ENCODE measurements at places on chromosomes 16 and 17.

GRCh38 chr17:59620518-59621259 lies 994 bp downstream of the CLTC start:
- no peak for DNase-seq

DNA sequence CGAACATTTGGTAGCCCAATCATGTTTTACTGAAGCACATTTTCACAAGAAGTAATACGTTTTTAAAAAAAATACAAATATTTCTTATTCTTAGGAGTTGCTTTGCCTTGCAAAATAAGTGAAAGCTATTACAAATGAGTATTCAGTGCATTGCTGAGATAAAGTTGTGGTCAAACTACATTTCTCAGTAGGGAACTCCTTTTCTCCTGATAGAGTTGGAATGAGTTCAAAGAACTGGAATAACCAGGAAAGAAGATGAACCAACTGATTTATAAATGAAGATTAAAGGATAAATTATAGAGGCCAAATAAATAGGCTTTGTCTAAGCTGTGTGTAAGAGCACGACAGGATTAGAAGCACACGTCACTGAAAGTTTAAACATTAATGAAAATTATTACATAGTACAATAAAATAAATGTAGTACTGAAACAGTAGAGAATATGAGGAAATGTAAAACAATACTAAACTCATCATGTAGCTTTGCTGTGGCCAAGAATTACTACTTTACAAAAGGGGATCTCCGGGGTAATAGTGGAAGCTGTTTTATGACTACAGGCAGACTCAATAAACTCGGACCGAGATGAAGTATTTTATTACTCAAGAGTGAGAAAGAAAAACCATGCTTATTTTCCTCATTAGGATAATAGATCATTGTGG lies 73.6 kb downstream of the KCNJ2 start:
- no peak for DNase-seq

GRCh38 chr16:80198311-80199299 lies 342.2 kb upstream of the DYNLRB2 start:
- no peak for DNase-seq

DNA sequence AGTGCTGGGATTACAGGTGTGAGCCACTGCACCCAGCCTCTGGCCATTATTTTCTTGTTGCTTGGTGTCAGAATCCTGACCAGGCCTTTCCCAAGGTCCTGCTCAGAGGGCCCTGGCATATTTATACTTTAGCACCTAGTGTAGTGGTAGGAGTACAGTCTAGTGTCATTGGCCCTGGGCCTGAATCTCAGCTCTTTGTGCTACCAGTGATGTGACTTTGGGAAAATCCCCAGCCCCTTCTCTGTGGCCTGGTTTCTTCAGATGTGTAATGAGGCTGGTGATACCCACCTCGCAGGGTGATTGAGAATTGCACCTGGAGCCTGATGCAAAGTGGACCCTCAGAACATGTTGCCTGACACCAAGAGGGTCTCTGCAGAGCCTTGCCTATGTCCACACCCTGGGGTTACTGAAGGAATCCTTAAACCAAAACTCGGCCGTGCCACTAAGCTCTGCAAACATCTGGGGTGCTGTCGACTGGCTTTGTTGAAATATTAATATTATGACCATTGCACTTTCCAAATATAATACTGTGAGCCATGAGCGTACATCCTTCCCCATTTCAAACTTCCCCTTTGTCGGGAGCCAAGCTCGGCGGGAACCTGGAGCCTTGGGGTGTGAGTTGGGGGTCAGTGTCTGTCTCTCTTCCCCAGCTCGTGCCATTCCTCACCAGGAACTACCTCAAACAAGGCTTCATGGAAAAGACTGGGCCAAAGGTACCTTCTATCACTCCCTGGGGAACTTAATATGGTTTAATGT lies 18.0 kb upstream of the RNF135 start:
- DNase-seq, result no peak

Measured in fibroblast of the conjunctiva (primary cell).